ENCODE measurements at places on chromosomes 7 and 10.
A peak's percentile ranks its signal among the peaks of the same experiment; 100 is the strongest.

DNA sequence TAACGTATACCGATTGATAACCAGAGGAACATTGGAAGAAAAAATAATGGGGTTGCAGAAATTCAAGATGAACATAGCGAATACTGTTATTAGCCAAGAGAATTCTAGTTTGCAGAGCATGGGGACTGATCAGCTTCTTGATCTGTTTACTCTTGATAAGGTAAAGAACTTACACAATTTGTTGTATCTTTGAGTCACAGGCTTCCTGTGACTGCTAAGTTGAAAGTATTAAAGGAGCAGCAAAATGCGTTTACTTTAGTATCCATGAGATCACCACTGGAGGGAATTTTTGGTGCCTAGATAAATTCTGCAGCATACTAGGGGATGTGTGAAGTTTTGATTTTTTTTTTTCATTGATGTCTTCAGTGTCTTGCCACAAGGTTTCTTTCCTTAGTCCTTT is 103.6 kb downstream of the BTAF1 start:
- no peak for DNase-seq

- no peak for DNase-seq
Measured at GRCh38 chr10:86047588-86047987, 319.0 kb downstream of the GRID1 start.

- DNase-seq, result no peak
Measured at GRCh38 chr10:78150756-78151155, 117.1 kb downstream of the RPS24 start.

- DNase-seq, result no peak
Measured at GRCh38 chr7:115014794-115015193, 92.9 kb downstream of the MDFIC start.

GRCh38 chr10:78295242-78295641 is 261.6 kb downstream of the RPS24 start:
- DNase-seq, result no peak

DNA sequence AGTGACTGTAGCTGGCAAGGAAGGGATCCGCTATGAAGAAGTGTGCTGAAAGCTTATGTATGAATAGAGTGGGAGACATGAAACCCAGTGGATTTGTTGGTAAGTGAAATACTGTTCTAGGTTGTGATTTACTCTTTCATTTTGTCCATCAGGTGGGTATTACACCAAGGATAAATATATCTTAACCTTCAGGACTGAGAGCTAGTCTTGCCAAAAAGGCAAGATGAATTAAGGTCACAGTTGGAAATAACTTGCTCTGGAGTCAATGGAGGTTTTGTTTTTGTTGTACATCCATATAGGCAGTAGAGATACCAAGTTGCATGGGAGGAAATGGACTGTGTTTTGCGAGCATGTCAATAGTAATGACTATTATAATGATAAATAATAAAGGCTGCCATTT is 190.6 kb downstream of the TMEM178B start:
- DNase-seq, result no peak

DNA sequence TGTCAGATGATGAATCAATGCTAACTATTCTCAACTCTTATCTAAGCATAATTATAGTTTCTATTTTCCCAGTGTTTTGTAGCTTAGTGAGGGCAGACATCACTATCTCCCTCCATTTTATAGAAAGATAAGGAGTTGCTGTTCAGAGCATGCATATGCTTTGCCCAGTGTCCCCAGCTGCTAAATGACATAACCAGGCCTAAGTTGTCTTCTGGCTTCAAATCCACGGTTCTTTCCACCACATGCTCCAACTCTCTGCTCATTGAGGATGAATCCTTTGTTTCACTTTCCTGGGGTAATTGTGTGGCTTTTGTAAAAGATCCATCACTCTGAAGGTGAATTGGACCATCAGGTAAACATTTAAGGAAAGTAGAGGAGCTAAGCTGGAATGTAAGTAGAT is 134.0 kb downstream of the SNX10 start:
- no peak for DNase-seq

DNA sequence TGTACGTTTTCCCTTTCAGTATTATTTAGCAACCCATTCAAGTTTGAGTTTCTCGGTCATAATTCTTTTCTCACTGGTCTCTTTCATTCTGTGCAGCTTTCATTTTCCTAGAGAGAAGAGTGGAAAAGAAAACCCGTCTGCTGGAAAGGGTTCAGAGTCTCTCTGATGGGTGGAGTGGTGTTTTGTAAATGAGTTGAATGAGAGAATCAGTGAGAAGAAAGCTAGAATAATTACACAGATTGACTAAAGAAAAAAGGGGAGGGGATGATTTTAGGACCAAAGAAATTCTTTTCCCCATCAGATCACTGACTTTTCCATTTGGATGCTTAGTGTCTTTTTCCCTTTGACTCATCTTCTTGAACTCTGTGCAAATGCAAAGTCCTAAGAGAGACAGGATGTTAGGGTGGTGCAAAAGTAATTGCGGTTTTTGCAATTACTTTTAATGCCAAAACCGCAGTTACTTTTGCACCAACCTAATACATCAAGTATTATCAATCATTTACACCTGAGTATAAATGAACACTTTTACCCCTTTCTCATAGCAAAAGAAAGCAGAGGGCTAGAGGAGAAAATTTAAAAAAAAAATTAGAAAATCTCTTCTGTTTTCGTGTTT is 242.1 kb upstream of the SP4 start:
- DNase-seq, result no peak

DNA sequence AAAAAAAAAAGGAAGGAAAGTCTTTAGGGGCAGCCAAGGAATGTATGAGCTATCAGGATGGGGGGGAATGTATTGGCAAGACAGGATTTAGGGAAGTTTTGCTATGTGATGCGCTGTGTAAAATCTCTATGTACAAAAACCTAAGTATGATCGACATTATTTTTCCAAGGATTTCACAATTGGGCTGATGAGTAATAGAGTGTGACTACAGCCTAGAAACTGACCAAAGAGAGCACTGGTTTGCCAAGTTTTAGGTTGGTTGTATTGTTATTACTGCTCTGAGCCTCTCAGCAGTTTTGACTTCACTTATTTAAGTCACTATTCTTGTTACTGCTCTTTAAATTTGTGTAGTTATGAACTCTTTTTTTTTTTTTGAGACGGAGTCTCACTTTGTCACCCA is 107.3 kb downstream of the NRCAM start:
- DNase-seq, result no peak

GRCh38 chr7:22660732-22661131 is 66.3 kb upstream of the IL6 start:
- DNase-seq, result no peak

DNA sequence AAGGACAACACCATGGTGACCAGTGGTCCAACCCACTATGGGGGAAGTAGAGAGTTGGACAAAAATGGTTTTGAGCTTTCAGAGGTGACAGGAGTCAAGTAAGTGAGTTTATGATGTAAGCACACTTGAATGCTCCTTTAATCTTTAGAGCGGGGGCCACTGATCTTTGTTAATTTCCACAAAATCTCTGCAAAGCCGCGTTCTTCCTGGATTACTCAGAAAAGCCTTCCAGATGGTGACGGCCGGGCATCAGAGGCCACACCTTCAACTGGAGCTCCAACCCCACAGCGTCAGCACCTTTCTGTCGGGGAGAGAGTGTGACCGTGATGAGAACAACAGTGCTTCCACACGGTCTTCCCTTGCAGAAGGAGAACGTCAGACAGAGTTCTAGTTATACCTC is 35.2 kb upstream of the KLF6 start:
- no peak for DNase-seq

- DNase-seq, result no peak
Measured at GRCh38 chr10:62691336-62691735, 113.2 kb upstream of the ADO start.

DNA sequence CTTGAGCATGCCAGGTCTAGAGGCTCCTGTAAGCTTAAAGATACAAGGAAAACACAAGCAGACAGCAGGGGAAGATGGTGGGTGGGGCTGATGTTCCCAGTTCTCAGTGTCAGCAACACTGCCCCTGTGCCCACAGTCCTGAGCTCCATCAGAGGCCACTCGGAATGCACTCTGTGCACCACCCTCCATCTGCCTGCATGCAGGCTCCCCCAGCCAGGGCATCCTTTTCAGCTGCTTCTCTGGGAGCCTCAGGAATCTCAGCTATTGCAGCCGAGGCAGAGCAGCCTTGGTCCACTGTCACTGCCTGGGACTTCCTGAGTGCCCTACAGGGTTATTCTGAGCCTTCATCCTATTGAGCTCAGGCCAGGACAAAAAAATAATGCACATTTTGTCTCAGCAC is 22.2 kb downstream of the LBX1 start:
- DNase-seq, result no peak

- peak; percentile 28 for DNase-seq
Measured at GRCh38 chr10:92757066-92757710, 67.4 kb downstream of the HHEX start.

GRCh38 chr10:104308439-104308903 is 29.8 kb downstream of the ITPRIP start:
- DNase-seq, result no peak

DNA sequence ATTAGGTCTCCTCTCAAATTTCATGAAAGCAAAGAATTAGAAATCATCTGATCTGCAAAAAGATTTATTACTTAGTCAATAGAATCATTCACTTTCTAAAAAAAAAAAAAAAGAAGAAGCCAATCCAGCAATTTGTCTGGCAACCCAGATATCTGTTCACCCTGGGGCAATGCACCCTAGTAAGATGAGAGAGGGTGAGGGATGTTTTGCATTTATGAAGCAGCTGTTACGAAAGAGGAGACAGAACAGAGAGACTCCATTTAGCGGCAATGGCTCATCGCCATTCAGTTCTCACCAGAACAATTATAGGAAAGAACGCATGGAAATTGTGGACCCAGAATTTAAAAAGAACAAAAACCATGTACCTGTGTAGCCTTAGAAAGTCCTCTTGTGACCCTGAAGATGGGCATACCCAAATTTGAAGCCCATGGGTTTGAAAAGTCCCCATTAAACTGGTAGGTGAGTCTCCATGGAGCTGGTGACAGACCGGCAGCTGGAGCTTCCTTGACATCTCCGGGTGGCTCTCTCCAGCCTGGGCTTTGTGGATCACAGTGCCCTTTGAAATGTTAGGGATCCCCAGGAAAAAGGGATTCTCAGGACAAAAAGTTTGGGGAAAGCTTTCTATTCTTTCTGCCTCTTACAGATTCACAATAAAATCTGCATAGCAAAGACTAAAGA is 45.5 kb upstream of the CCDC3 start:
- DNase-seq, result no peak

DNA sequence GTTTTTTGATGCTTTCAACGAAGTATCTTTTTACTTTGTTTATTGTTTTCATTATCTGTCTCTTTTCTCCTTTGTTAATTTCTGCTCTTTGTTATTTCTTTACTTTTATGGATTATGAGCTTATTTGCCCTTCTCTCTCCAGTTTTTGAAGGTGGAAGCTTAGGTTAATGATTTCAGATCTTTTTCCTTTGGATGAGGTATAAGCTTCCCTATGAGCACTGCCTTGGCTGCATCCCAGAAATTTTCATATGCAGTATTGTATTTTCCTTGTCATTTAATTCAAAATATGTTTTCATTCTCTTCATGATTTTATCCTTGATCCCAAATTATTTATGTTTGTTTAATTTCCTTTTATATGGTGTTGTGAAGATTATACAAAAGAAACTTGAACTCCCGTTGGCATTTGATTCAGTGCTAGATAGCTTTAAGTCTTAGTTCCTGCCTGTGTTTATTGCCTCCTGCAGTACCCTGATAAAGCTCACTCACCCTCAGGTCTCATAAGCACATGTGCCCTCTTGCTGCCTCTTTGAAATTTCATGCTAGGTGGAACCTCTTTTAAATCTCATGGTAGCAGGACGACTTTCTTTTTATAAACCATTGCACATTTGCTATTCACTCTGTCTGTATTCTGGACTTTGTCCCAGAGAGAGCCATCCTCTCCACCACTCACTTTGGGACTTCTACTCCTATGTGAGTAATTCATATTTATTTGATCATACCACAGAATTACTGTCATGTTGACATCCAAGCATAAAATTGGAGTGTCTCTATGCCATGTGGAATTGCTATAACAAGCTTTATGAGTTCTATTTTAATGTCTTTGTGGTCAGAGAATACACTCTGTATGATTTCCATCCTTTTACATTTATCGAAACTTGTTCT is 23.0 kb upstream of the CEP41 start:
- DNase-seq, result no peak

- no peak for DNase-seq
Measured at GRCh38 chr7:31336202-31337001, 4.1 kb downstream of the NEUROD6 start.
